ENCODE measurements at places on chromosomes 1 and 21. TPM values are rescaled to one million over a fixed set of nuclear protein-coding genes. Genes with fewer than 3 reads are reported as not detected.
A peak's percentile ranks its signal among the peaks of the same experiment; 100 is the strongest.

GRCh38 chr1:117368116-117369108 lies 1.2 kb downstream of the MAN1A2 start:
- no peak for DNase-seq

GRCh38 chr21:17402937-17403336 lies 109.9 kb upstream of the CXADR start:
- DNase-seq = no peak

GRCh38 chr1:209584231-209584672 lies 738 bp downstream of the CAMK1G start:
- DNase-seq = peak; percentile 50

DNA sequence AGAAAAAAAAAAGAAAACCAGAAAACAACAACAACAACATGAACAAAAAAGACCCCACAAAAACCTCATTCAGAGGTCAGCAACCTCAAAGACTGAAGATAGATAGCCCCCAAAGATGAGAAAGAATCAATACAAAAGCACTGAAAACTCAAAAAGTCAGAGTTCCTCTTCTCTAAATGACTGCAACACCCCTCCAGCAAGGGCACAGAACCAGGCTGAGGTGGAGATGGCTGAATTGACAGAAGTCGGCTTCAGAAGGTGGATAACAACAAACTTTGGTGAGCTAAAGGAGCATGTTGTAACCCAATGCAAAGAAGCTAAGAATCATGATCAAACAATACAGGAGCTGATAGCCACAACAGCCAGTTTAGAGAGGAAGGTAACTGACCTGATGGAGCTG lies 17.0 kb downstream of the RAB3GAP2 start:
- no peak for DNase-seq

GRCh38 chr1:93605026-93605568 lies 76.5 kb downstream of the BCAR3 start:
- no peak for DNase-seq

- DNase-seq = no peak
Measured at GRCh38 chr1:6762060-6762459, 23.2 kb upstream of the CAMTA1 start.

DNA sequence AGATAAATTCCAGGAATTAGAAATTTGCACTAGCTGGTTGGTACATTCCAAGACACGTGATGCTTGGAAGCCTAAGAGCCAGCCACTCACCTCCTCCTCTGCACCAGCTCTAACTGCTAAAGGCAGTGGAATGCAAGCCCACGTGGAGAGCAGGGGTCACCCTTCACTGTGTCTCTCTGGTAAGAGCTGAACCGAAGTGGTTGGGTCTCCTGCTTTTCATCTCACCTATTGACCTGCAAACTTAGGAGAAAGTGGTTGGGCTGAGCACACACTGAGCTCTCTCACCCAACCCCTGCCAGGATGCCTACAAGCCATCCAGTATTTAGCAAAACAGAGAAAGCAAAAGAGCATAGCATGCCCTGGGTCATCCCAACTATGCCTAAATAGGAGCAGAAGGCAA lies 19.3 kb downstream of the HAO2 start:
- no peak for DNase-seq

Gene RXRG
- 3.6 TPM for total RNA-seq

Gene TNNT2
- 7,247 TPM for total RNA-seq

DNA sequence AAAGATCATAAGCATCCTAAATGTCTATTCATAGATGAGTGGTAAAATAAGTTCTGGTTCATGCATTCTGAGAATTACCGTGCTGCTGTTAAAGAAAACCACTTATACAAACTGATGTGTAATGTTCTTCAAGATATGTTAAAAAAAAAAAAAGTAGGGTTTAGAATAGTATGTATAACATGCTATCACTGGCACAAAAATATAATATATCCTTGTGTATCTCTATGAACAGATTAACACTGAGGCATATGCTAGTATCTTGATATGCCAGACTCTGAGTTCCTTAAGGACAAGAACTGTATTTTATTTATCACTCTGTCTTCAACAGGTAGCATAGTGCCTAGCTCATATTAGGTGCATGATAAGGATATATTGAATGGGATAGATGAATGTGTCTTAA lies 108.9 kb downstream of the HS2ST1 start:
- no peak for DNase-seq

- no peak for DNase-seq
Measured at GRCh38 chr1:167651161-167651693, 21.2 kb downstream of the RCSD1 start.

- no peak for DNase-seq
Measured at GRCh38 chr1:212542761-212543187, 65.8 kb upstream of the ATF3 start.

- no peak for DNase-seq
Measured at GRCh38 chr1:209238356-209238755, 345.2 kb upstream of the CAMK1G start.

- no peak for DNase-seq
Measured at GRCh38 chr1:1558591-1558990, 16.1 kb downstream of the SSU72 start.

- no peak for DNase-seq
Measured at GRCh38 chr1:174743654-174744561, 255.8 kb upstream of the CACYBP start.

DNA sequence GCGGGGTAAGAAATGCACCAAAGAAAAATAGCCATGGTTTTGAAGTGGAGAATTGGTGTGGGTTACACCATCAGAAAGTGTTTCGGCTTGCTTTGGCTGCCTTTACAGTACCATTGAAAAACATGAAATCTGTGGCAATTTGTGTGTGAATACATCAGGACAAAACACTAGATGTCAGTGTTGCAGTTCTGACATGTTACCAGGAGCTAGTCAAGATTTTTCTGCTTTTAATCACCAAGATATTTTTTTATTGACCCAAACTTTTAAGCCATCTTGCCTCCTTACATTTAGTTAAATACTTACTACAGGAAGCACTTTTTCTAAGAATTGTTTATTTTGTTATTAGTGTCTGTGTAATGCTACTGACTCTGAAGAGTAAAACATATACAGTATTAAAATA lies 14.3 kb downstream of the RRP15 start:
- DNase-seq = no peak
